ENCODE measurements at places on chromosomes 7 and 10. TPM values are rescaled to one million over a fixed set of nuclear protein-coding genes. Genes with fewer than 3 reads are reported as not detected.
A peak's percentile ranks its signal among the peaks of the same experiment; 100 is the strongest.

The CYP26C1 gene
- under 0.01 TPM for total RNA-seq

The ARHGEF5 gene
- total RNA-seq = under 0.01 TPM

DNA sequence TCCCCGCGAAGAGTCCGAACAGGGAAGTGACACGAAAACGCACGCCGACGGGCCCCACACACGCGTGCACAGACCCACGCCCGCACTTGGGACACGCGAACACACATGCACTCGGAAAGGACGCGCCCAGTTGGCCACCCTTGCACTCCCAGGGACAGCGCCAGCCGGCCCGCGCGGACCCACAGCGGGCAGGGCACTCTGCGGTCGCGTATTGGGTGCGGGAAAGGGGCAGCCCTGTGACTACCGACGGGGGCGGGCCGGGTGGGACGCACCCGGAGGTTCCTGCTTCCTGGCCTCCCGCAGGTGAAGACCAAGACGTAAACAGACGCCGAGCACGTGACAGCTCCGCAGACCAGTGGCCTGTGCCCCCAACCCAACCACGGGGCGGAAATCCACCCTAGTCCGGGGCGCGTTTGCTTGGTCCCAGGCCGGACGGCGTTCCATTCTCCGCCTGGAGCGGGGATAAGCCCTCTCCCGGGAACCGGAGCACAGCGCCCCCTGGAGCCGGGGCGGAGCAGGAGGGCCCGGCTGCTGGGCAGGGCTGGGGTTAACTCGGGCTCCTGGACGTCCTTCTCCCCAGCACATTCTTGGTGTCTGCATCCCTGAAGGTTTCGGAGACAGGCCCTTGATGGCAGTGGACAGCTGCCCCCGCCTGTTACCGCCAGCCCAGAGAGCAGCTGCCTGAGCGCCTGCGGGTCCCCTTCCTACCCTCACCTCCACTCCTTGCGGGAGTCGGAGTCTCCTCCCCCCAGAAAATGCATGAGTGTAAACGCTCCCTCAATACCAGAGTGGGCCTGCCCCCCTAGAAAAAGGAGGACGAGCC, 2.0 kb upstream of the LZTS2 start:
- peak; percentile 65 for DNase-seq

GRCh38 chr7:140035400-140036223, 27.1 kb downstream of the PARP12 start:
- peak; percentile 81 for DNase-seq

DNA sequence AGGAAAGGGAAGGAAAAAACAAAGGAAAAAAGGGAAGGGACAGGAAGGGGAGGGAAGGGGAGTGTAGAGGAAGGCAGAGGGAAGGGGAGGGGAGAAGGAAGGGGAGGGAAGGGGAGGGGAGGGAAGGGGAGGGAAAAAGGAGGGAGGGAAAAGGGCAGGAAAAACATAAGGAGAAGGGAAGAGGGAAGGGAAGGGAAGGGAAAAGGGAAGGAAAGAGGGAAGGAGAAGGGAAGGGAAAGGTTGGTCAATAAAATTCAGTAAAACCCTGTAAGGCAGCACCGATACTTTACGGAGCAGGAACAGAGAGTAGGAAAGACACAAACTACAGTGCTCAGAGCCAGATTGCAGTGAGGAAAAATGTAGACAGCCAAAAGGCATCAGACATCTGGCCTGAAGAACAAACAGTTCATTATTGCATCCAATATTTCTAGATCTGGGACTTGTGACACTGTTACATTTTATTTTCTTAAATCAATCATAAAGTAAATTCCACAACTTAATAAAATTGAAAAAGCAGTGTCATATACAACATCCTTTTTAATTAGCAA, 322.0 kb downstream of the CRPPA start:
- no peak for DNase-seq

- DNase-seq = no peak
Observed at GRCh38 chr10:104103956-104104355, 18.0 kb upstream of the SFR1 start.

- no peak for DNase-seq
Observed at GRCh38 chr7:276230-276835, 13.6 kb upstream of the FOXL3 start.

DNA sequence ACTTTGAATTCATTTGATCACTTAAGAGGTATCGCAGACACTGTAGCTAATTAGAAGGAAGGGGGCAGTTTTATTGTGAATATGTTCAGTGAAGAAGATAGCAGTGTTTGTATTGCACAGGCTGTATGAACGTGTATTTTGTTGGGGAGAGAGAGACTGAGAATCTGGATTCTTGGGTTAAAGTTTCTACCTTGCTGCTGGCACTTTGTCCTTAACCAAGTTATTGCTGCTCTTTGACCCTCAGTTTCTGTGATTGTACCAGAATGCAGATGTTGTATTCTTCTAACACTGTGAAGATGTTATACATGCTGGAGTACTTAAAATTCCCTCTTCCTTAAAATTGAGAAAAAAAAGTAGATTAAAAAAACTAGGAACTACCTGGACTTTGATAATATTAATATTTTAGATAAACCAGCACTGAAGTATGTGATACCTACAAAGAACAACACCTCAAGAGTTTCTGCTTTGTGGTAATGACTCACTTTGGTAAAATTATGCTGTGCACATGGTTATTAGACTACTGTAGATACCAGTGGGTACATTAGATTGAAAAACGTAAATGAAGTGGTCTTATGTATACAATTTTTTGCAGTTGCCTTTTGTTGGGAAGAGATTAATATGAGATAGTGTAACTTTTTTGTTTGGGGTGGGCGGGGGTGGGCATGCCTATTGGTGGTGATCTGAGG, 321.3 kb downstream of the AUTS2 start:
- no peak for DNase-seq

DNA sequence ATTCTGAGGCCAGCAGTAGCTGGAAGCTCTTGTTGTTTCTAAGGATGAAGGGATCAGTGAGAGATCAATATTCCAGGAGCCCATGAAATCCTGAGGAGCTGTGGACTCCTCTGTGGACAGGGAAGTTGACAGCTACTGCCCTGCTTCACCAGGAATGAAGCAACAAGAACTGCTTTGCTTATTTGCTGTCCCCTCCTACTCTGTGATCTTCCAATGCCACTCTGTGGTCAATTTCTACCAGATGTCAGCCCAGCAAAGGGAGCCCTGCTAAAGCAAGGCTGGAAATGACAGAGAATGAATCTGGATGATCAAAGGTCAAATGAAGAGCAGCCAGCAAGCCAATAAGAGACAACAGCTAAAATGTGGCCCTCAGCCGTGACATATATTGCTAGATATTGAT, 227.5 kb upstream of the CHRM2 start:
- no peak for DNase-seq

DNA sequence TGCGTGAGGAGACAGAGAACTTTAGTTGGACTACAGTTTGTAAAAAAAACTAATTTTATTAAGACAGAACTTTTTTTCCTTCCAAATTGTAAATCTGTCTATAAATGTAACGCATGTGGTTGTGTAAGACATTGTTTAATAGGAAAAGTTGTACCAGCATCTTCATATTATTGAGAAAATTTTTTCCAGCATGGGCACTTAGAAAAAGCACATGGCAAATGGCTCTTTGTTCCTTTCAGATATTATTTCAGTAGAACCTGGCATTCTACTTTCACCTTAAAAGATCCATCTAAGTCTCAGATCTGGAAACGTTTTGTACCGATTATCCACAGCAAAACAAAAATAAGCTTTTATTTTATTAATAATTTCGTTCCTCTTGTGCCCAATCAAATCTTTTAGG, 43.2 kb downstream of the ZRANB1 start:
- no peak for DNase-seq

The SKIDA1 gene
- 0.56 TPM for total RNA-seq

DNA sequence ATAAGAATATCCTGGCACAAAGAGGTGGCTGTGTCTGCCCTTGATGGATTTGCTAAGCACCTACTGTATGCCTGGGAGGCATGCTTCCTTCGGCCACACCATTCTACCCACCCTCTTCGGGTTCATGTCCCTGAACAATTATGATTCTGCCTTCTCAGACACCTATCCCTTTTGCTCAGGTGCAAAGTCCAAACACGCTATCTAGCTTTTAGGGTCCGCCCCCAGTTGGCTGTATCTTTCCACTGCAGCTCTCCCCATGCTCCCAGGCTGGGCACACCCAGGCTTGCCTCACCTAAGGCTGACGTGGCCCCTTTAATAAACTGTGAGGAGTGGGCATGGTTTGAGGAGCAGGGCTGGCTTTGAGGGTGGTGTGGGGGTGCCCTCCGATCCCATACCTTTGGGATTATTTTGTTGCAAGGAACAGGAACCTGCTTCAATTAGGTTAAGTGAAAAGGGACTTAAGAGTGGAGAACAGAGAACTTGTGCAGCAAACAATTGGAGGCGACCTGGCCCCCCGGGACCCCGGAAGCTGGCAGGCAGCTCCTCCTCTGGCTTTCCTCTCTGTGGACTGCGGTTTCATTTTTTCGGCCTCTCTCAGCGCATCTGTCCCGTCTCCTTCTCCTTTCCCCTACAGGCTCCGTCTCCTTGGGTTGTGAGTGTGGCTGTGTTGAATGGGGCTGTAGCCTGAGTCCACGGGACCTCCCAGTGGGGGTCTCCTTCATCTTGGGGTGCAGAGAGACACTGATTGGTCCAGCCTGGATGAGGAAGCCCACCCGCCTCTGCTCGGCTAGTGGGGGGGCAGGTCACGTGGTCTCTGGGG, 3.8 kb downstream of the CLIP2 start:
- DNase-seq = no peak

The MALRD1 gene
- 1.1 TPM for total RNA-seq

- no peak for DNase-seq
Observed at GRCh38 chr7:135755351-135755753, 6.7 kb upstream of the FAM180A start.

DNA sequence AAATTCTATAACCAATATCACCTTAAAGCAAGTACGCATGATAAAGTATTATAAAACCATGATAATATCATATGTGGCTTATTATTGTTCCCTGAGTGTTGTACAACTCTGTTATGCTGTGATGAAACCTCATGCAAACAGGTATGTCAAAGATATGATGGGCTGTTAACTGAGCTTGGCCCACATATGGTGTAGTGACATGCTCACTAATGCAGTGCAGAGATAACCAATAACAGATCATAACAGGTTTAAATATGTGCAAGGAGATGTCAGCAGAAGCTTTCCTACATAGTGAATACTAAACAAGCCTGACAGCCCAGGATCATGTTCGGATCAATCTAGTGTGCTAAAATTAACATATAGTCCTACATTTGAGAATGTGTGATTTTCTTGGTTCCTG, 9.6 kb downstream of the CFTR start:
- DNase-seq = no peak

The ANKRD7 gene
- total RNA-seq = 0.18 TPM

GRCh38 chr10:131964298-131964697, 17.4 kb downstream of the BNIP3 start:
- peak; percentile 8 for DNase-seq

- no peak for DNase-seq
Observed at GRCh38 chr10:113301342-113301984, 251.4 kb upstream of the HABP2 start.

GRCh38 chr10:6586501-6586900, 6.4 kb upstream of the PRKCQ start:
- no peak for DNase-seq

GRCh38 chr7:30062587-30062986, 34.4 kb downstream of the PLEKHA8 start:
- peak; percentile 56 for DNase-seq

GRCh38 chr7:135681762-135682161, 19.4 kb downstream of the STMP1 start:
- DNase-seq = no peak

The FAM131B gene
- total RNA-seq = 3.4 TPM

DNA sequence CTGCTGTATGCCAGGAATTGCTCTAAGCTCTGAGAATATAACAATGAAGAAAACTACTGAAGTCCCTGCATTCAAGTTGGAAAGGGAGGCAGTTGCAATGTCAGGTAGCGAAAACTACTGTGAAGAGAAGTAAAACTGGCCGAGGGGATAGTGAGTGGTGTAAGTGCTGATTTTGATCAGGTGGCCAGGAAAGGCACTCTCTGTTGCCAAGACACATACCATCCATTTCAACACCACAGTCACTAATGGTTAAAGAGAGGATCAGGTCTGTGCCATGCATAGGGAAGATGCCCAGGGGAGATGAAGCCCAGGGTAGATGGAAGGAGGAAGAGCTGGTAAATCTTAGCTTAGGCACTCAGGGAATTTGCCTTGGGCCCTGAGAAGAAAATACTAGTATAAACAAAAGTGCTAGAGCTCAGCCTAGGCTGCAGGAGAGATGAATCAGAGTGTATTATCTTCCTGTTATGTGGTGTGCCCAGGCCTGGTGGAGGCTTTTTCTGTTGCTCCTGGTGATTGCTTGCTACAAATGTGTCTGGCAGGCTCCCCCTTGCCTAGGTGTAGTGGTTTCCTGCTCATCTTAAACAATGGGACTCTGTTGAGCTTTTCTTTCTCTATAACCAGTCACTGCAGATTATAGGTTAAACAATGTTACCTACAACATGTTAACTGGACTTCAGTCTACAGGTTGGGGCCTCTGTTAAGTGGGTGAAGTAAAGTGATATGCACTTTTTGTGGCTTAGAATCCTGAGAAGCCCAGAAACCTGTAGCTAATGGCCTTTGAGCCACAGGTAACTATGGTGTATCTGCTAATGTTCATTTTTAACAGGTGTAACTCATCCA, 125.5 kb downstream of the LRRC4 start:
- peak; percentile 76 for DNase-seq

The SLC25A40 gene
- total RNA-seq = 4.7 TPM

DNA sequence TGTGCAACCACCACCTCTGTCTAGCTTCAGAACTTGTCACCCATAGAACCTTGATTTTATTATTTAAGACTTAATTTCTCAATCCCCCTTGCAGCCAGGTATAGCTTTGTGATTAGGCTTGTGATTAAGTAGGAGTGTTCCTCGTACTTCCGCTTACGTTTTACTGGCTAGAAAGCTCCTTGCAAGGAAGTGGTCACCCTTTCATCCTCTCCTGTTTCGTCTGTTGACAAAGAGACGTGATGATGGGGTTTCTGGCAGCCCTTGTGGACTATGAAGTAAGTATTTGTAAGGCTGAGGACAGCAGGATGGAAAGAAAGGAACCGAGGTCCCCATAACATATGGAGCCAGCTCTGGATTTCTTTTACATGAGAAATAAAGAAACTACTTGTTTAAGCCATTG, 86.5 kb upstream of the KDM7A start:
- no peak for DNase-seq

DNA sequence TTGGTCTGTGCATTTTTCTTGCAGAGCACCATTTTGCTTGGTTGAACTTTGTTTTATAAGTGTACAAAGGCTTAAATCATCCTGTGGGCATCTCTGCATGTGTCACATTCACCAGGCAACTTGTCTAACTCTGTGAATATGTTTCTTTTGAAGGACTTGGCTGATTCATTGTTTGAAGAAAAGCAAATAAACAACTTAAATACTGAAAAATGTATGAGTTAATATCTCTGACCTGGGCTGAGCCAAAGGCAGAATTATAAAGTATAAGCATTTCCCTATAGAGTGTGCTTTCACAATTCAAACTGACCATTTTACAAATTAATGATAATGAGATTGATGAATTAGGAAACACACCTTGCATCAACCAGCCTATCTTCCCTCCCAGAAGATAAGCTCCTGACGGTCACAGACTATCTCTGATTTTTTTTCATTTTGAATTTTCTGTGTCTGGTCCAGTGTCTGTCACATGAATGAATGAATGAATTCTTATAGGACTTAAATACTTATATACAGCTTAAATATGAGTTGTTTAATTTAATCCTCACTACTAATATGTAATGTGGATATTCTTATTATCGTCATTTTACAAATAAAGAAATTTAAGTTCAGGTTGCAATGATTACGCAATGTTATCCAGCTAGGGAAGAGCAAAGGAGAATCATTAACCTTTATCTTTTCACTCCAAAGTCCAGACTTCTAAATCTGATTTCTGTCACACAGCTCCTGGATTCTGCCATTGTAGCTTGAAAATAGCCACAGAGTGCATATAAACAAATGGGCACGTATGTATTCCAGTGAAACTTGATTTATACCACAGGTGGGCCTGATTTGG, 182.0 kb upstream of the PHYHIPL start:
- no peak for DNase-seq
